ENCODE measurements at places on chromosomes 3 and 15.

DNA sequence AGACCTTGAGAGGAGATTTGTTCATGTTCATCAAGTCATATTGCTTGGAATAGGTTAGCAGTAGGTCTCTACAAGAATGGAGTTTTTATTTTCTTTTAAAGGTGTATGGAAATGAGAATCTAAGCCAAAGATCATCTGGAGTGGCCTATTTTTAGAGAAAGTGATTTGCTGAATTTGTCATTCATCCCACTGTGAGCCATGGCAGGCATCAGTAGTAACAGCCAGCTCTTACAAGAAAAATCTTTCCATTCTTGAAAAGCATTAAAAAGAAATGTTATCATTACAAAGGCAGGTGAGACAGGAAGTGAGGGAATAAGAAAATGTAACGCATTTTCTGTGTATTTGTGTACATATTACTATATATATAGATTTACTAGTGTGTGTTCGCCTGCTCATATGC lies 29.6 kb downstream of the STAC start:
- no peak for DNase-seq

DNA sequence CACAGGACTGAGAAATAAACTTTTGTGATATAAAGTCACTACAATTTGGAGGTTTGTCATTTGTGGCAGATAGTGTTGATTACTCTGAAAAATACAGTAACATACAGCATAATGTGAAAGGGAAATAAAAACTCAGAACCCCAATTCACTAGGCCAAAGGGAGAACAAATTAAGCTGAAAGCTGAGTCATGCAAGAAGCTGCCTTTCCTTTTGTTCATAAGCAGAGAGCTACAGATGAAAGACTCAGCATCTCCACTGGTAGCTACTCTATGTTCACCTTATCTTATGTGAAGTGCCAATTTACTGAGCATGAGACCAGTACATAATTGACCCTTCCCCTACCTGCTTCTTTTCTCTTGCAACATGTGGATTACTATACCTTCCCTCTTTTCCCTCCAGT lies 19.3 kb upstream of the SLTM start:
- DNase-seq: no peak

DNA sequence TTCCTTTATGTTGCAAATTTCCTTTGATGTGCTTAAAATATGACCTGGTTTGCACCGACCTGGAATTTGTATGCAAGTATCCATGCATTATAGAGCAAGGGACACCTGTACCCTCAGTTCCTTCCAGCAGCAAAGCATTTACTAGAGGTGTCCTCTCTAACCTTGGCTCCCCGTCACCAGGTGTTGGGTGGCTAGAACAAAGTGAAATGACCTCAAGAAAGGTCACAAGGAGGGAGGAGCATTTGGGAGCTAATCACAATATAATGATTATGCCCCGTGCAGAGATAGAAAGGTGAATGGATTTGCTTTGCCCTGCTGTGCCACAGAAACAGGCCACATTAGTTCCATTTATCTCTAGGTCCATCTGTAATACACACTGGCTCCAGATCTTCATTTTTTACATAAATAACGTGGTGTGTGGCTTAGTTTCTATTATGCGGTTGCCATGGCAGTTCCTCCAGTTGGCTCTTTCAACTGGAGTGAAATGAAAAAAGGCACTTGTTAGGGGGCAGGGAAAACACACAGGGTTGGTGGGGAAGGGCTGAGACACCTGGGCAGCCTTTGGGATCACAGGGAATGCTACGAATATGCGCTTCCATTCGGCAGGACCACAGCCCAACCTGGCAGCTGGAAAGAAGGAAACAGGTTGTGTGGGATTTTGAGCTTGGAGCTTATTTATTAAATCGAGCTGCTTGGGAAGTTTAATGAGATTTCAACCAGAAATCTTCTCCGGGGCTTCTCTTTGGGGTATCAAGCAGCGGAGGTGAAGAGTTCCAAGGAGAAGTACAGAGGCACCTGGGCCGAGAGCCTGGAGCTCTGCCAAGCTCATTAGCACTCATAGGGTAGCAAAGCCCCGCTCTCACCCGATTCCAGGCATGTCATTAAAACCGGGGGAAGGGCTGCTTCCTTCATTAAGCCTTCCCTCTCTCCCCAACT lies 233.5 kb upstream of the ST8SIA2 start:
- no peak for DNase-seq

- DNase-seq: no peak
These were observed 50.1 kb downstream of the CMSS1 start for GRCh38 chr3:99867594-99868310.

GRCh38 chr3:71309886-71310285 lies 273.6 kb downstream of the FOXP1 start:
- DNase-seq: no peak

DNA sequence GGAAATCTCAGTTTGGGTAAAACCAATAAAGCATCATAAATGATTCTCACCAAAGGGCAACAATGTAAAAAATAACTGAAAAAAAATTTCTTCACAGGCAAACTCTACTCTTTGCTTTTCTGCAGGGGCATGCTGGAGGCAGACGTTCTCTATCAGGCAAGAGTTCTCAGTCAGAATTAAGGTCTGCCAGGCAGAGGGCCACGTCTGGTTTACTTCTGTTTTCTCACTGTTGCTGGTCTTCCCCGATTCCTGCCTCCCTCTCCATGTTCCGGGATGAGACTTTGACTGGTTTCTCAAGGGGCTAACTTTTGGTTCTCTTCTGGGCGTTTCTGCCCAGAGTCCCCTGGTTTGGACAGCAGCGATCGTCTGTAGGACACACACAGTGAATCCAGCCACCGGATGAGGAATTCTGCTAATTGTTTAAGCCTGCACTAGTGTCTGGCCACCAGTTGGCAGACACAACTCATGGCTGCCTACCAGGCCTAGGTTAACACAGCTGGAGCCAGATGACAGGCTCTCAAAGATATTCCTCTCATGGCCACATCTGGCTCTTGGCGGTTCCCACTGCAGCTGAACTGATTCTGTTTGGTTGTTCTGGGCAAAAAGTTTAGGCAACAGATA lies 273.1 kb downstream of the FOXP1 start:
- no peak for DNase-seq
